Endothelial cell (in vitro differentiated cells): ENCODE measurements at places on chromosomes 3 and 15.

DNA sequence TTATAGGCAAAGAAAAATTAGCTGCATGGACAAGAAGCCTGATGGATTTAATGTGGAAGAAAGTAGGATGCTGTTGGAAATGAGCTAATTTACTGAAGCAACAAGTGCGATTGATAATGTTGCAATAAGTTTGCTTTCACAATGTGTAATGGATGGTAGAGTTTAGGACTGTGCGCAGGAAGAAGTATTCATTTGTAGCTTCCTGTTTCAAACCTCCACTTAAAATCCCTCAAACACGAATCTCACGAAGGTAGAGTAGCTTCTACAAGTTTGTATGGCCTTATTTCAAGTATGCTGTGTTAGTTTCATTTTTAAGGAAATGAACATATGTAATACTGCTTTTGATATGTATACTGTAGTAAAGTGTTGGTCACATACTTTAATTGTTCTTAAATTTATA lies 42.3 kb downstream of the KCNH8 start:
- no peak for DNase-seq

DNA sequence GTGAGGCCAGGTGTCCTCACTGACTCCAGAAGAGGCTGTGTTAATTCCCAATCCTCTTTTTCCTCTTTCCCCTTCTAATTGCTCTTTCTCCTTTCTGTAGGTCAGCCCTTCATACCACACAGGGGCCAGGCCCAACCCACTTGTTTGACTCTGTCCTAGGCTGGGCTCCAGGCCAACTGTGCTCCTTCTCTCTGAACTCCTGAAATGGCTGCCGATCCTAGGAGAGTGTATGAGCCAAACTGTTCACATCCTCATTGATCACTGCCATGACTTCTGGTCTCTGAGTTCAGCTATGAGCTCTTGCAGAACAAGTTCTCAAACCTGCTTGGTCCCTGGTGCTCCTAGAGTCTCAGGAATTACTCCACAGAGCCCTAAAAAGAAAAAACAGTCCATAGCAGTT lies 145.1 kb downstream of the VGLL4 start:
- DNase-seq, result no peak

GRCh38 chr15:67177752-67178151 lies 76.7 kb downstream of the AAGAB start:
- DNase-seq, result no peak

DNA sequence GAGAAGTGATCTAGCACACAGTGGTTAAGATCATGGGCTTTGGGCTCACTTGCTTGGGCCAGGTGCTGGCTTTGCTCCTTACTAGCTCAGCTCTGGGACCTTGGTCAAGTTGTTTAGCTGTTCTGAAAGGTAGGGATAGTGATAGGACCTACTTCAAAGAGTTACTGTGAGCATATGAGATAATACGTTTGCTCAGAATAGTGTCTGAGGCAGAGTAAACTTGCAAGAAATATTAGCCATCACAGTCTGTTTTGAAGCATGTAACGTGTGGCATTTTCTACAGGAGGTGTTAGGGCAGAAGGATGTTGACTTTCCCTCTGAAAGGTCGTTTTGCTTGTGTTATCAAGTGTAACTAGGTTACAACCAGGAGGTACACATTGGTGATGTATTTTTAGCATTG lies 34.5 kb upstream of the NFKBIZ start:
- DNase-seq, result no peak
